ENCODE measurements at places on chromosomes 2 and 18.
A peak's percentile ranks its signal among the peaks of the same experiment; 100 is the strongest.

DNA sequence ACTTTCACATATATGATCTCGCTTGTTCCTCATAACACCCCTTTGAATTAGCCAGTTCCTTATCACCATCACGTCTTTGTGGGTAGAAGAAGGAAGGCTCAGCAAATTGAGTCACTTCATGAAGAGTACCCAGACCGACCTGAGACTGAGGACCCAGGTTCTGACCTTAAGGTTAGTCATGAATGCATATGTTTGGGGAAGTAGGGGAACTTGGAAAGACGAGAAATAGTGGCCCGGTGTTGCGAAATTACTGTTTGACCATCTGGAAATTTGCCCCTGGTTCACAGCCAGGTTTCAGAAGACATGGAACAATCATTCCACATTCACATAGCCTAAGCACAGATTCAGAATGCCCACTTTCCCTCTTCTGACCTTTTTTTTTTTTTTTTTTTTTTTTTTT is 59.8 kb downstream of the MEIS1 start:
- no peak for DNase-seq

GRCh38 chr2:162938387-162938786 is 99.8 kb upstream of the KCNH7 start:
- no peak for DNase-seq

DNA sequence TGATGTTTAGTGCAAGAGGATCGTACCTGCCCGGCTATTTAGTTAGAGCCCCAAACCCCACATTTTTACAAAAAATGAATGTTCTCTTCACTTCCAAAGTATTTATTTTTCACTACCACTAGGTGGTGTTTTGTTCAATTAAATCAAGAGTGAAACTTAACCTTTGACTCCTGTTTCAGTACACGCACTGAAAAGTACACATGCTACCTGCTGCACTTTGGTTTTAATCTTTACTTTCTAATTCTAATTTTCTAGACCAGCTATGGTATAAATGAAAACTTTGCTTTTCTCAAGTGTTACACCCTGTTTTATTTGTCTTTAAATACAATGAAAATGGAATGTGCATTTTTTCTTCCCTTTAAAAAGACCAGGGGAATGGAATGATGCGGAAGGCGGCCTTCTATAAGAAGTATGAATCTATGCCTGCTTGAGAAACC is 31.4 kb upstream of the CHN1 start:
- DNase-seq: no peak

- no peak for DNase-seq
These were observed 27.9 kb downstream of the MARCHF4 start for GRCh38 chr2:216344206-216344949.

DNA sequence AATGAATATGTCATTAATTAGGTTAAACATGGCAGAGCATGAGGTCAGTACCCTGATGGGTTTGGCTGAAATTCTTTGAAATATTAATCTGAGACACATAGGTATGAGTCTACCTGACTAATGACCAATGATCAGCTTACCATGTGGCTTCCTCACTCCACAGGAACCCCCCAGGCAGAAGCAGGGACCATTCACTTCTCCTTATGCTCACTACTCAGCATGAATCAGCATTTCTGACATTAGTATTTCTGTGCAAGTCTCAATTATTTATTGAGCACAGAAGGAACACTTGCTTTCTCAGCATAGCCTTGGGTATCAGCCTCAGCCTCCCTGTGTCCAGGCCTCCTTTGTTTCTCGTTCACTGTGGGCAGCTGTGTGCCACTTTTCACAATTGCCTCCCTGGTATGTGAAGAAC is 9.3 kb upstream of the KCNE4 start:
- no peak for DNase-seq

DNA sequence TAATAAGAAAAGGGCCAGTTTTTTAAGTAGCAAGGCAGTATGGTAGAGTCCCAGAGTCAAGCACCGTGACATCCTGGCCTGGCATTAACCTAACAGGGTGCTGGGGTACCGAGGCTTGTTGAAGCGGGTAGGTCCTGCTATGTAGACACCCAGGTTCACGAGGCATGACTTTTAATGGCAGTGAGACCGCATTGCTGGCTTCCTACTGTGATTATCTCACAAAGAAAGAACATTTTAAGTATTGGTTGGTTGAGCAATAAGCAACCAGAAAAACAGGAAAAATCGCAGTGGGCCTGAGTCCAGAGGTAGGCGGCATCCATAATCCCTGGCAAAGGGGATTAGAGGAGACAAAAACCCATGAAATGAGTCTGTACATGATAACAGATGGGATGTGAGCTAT is 927.9 kb upstream of the ACVR2A start:
- no peak for DNase-seq

- no peak for DNase-seq
These were observed 74.4 kb upstream of the TRIB2 start for GRCh38 chr2:12642332-12642731.

- DNase-seq: no peak
These were observed 20.4 kb downstream of the ZNF2 start for GRCh38 chr2:95185973-95186372.

- no peak for DNase-seq
These were observed 80.6 kb downstream of the RIT2 start for GRCh38 chr18:43034683-43035500.

DNA sequence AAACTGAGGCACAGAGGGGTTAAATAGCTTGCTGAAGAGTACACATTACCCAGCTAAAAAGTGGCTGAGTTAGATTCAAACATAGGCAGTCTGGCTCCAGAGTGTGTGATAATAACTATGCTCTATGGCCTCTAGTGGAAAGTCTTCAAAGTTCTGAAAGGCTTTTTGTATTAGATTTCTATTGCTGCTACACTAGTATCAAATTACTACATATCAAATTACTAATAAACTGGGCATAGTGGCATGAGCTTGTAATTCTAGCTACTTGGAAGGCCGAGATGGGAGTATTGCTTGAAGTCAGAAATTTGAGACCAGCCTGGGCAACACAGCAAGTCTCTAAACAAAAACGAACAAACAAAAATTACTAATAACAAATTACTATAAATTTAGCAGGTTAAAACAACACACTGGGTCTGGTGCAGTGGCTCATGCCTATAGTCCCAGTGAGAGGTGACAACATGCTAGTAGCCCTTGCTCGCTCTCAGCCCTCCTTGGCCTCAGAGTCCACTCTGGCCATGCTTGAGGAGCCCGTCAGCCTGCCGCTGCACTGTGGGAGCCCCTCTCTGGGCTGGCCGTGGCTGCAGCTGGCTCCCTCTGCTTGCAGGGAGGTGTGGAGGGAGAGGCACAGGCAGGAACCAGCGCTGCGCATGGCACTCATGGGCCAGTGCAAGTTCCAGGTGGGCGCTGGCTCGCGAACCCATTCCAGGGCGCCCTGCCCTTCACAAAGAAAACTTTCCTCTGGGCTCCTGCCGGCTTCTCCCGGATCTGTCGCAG is 38.2 kb upstream of the TWSG1 start:
- no peak for DNase-seq

DNA sequence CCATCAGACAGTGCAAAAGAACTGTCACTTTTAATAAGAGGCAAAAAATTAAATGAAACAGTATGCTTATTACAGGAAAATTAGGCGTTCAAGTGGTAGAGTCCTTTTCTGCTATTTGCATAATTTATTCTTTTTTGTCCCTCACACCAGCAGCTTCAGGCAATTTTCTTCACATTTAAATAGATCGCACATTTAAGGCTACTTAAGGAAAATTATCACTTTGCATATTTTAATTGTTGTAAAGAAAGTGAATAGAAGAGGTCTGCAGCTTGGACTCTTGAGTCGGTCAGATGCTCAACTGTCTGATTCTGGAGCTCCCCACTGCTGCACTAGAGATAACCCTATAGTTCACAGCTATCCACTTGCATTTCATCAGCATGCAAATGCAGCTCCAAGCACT is 141.3 kb downstream of the FIGN start:
- DNase-seq: no peak

DNA sequence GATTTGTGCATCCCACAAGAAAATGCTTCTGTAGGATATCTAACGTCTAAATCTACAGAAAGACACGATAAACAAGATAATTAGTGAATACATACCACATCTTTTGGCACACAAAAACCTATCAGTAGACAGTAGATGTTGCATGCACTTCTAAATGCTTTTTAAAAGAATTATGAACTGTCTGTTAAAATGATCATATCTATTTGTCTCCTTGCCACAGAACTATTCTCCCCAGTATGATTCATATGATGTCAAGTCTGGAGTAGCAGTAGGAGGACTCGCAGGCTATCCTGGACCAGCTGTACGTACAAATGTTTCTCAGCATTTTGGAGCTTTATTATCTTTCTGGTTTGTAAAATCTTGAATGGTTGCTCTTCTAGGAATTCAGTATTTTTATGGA is 12.7 kb downstream of the COL3A1 start:
- DNase-seq: no peak

- DNase-seq: no peak
These were observed 84.8 kb upstream of the CRIM1 start for GRCh38 chr2:36270758-36271157.

GRCh38 chr2:42383855-42384530 is 23.0 kb upstream of the COX7A2L start:
- DNase-seq: no peak

- no peak for DNase-seq
These were observed 108.1 kb downstream of the LYPD6 start for GRCh38 chr2:149438330-149438960.

- no peak for DNase-seq
These were observed 20.3 kb downstream of the NRP2 start for GRCh38 chr2:205702576-205702975.

DNA sequence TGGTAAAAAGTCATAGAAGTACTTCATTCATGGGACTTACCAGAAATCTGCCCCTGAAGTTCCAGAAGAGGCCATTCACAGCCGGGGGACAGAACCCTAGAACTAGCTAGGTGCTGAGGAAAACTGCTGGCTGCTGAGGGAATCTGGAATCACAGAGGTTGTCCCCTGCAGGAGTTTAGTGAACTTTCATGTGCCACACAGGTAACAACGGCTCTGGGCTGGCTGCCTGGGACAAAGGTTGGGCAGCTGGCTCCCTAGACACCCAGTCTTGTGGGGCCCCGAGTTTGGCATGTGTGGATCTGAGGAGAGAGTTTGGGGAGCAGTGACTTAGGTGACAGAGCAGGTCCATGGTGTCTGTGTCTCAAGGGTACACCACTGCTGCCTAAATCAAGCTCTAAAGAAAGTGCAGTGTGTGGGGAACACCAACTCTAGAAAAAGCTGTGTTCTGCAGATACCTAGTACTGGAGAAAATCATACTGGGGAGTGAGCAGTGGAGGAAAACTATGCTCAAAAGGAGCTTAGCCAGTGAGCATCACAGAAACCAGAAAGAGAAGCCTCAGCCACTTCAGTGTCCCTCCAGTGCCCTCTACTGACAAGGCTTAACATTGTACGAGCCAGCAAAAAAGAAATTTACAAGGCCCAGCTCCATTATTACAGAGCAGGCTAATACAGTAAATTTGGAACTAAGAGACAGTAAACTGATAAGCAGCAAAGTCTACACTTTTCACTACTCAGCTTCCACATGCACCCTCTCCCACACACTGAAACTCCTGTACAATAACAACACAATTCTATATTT is 15.2 kb downstream of the GALNT3 start:
- DNase-seq: no peak

- peak; percentile 68 for DNase-seq
These were observed 60.1 kb downstream of the EMILIN2 start for GRCh38 chr18:2906704-2907549.

DNA sequence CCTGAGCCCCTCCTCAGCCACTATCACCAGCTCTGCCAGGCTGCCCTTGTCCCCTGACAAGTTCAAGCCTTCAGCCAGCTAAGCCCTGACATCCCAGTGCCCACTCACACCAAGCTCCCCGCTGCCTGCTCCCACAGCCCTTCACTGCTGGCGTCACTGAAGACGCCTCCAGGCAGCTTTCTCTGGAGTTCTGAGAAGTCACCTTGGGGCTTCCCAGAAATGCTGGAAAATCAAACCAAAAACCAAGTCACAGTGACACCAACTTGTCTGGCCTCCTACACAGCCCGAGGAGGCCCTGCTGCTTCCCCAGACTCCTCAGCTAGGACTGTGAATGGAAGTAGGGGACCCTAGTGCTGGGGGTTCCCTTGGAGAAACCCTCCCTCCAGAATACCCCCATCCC is 2.2 kb upstream of the TNS1 start:
- no peak for DNase-seq

GRCh38 chr2:66153941-66154340 is 281.0 kb upstream of the MEIS1 start:
- no peak for DNase-seq

- no peak for DNase-seq
These were observed 24.5 kb upstream of the RAPH1 start for GRCh38 chr2:203559641-203560040.

DNA sequence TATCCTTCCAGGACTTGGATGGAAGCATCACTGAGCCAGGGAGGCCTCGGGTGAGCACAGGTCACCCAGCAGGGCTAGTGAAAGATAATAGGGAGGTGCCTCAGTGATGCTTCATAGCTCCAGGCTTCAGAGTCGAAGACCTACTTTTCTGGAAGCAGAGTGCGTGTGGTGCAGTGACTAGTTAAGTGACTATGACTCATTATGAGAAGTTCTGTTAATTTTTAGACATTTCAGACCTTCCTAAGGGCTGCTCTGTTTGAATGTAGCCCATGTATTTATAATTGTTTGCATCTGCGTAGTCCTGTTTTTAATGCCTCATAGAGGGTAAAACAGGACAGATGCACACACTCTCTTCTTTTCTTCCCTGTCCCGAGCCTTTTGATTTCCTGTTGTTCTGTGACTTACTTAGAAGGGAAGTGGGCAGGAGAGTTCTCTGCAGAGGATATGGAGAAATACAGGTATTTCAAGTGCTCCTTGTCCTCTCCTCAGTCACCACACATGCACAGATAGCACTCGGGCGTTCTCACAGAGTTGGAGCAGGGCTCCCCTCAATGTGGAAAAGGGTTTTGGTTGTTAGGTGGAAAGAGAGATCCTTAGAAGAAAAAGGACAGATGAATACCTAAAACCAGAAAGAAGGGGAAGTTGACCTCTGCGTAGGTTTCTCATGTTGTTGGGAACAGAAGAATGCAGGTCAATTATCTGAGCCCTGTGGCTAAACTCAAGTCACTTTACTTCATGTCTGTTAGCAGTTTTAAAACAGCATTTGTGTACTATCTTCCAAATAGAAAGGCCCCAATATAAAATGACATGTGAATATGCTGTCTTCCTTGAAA is 34.7 kb downstream of the RALB start:
- peak; percentile 74 for DNase-seq

GRCh38 chr2:23464905-23465537 is 80.0 kb downstream of the KLHL29 start:
- no peak for DNase-seq

GRCh38 chr18:21897811-21898210 is 157.2 kb downstream of the MIB1 start:
- peak; percentile 57 for DNase-seq

- DNase-seq: peak; percentile 17
These were observed 156.1 kb downstream of the HAUS1 start for GRCh38 chr18:46260016-46260878.

GRCh38 chr2:237631007-237631785 is 3.8 kb downstream of the LRRFIP1 start:
- no peak for DNase-seq

- DNase-seq: peak; percentile 35
These were observed 161.1 kb downstream of the ESCO1 start for GRCh38 chr18:21439431-21439846.

- DNase-seq: no peak
These were observed 228.7 kb downstream of the HAUS1 start for GRCh38 chr18:46332921-46333341.

- DNase-seq: no peak
These were observed 27.0 kb downstream of the EPB41L3 start for GRCh38 chr18:5516841-5517240.

GRCh38 chr2:47917276-47917961 is 11.1 kb upstream of the FBXO11 start:
- DNase-seq: no peak

GRCh38 chr18:34734056-34734455 is 24.0 kb downstream of the DTNA start:
- DNase-seq: no peak

Measured in AG08396 (cell line).